NCI-H526 treated with DMSO at 0.1 percent for 48 hours (cell line): ENCODE measurements at places on chromosomes 1 and 21.

GRCh38 chr21:41403331-41403730 is 22.7 kb upstream of the MX1 start:
- no peak for DNase-seq

DNA sequence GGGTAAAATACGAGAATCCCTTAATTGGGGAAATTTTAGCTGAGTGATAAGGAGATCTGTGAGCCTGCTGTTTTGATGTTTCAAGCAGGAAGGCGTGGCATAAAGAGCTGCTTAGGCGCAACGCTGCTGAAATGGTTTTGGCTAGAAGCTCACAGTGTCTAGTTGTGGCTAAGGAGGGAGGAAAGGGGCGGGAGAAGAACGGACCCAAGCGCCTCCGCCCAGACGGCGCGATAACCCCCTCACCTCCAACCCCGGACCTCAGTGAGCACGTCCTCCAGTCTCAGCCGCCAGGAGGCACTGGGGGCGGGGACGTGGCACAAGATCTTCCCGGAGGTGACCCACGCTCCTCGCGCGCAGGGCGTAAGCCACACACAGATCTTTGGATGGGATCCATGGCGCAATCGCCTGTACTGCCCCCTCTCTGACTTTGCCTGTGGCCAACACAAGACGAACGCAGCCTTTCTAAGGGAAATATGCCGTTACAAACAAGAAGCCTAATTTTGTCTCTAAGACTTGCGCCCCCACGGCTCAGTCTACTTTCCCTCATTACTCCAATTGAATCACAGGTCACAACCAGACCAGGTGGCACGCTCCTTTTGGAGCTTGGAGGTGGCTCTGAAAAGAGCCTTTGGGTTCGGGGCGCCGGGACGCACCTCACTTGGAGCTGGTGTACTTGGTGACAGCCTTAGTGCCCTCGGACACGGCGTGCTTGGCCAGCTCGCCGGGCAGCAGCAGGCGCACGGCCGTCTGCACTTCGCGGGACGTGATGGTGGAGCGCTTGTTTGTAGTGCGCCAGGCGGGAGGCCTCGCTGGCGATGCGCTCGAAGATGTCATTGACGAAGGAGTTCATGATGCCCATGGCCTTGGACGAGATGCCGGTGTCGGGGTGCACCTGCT is 23.4 kb upstream of the RNF187 start:
- DNase-seq, result no peak

DNA sequence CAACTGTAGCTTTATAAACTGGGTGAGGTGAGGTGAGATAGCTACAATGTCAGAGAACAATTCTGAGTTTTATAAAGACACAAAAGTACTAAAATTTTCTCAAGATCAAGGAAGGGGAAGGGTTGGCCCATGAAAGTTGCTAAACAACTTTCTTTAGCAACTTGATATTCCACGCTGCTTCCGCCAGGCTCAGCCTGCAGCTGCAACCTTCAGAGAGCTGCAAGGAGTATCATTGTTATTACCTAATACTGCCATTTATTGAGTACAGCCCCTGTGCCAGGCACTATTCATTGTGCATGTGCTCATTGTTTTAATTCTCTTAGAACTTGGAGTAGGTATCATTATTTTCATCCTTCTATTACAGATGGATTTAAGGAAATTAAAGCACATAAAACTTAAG is 34.1 kb upstream of the SUCO start:
- no peak for DNase-seq

DNA sequence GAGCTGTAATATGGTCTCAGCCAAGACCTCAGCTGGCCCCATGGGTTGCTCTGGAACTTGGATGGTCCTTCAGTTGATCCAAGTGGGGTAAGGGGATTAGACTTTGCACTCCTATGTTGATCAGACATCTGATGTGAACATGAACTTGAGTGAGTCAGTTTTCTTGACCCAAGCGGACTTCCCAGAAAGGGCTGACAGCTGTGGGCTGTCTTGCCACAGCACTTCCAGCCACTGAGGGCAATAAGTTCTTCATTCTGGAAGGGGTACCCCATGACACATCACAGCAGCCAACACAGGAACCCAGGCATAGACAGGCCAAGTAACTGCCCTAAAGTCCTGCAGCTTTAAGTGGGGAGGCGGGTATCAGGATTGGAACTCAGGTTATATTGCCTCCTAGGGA is 93.9 kb upstream of the USP24 start:
- DNase-seq, result no peak

- no peak for DNase-seq
These were observed 419.6 kb downstream of the NEGR1 start for GRCh38 chr1:71862756-71863155.

GRCh38 chr1:185526344-185527307 is 207.6 kb upstream of the HMCN1 start:
- DNase-seq, result no peak

GRCh38 chr1:217891966-217892365 is 260.8 kb downstream of the SPATA17 start:
- DNase-seq, result no peak

DNA sequence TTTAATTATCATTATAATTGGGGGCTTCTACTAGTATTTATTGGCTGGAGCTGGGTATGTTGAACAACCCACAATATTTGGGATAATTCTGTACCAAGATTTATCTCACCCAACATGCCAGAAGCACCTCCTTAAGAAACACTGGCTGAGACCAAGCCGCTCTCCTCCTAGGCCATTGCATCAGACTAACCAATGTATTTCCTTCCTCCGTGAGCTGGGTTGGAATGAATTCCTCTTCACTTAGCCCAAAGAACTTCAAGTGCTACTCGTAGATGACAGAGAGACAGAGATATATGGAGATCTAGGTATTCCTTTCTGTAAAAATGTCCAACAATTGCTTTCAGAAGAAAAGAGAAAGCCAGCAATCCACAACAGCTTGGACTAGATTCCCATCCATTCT is 87.2 kb upstream of the ETS2 start:
- no peak for DNase-seq

DNA sequence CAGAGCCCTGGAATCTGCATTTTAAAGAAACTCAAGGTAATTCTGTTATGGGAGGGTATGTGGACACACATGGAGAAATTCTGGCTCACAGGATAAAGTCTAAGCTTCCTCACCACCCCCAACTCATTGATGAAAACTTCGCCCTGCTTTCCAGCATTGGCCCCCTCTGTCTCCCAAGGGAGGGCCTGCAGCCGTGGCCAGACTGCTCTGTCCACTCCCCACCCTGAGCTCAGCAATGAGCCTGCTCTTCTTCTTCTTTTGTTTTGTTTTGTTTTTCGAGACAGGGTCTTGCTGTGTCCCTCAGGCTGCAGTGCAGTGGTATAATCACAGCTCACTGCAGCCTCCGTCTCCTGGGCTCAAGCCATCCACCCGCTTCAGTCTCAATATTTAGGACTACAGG is 136.8 kb upstream of the EDN2 start:
- no peak for DNase-seq

DNA sequence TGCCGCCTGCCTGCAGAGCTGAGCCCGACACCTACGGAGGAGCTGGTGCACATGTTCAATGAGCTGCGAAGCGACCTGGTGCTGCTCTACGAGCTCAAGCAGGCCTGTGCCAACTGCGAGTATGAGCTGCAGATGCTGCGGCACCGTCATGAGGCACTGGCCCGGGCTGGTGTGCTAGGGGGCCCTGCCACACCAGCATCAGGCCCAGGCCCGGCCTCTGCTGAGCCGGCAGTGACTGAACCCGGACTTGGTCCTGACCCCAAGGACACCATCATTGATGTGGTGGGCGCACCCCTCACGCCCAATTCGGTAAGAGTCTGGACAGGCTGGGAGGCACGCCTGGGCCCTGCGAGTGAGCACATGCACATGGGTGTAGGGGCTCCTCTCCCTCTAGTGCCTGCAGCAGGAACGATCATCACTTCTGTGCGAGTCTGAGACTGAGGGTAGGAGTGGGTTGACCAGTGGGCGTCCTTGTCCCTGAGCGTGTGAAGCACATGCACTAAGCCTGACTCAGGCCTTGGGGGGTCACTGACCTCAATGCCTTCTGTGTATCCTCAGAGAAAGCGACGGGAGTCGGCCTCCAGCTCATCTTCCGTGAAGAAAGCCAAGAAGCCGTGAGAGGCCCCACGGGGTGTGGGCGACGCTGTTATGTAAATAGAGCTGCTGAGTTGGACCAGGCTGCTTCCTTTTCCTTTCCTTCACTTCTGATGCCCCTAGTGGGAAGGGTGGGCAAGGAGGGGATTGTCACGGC is 6.9 kb downstream of the DMAP1 start:
- no peak for DNase-seq
